Suprapubic skin (tissue), 4 donors: ENCODE measurements at places on chromosomes 6 and 20.

- H3K4me1 ChIP-seq, result peaks cover 10% of the 10 kb centered on the region
- no peak overlapping the region for H3K27ac ChIP-seq
- H3K27me3 ChIP-seq, result no peaks in the 10 kb centered on the region
- no peak for DNase-seq
These were observed 79.5 kb downstream of the FYN start for GRCh38 chr6:111793711-111794111.

DNA sequence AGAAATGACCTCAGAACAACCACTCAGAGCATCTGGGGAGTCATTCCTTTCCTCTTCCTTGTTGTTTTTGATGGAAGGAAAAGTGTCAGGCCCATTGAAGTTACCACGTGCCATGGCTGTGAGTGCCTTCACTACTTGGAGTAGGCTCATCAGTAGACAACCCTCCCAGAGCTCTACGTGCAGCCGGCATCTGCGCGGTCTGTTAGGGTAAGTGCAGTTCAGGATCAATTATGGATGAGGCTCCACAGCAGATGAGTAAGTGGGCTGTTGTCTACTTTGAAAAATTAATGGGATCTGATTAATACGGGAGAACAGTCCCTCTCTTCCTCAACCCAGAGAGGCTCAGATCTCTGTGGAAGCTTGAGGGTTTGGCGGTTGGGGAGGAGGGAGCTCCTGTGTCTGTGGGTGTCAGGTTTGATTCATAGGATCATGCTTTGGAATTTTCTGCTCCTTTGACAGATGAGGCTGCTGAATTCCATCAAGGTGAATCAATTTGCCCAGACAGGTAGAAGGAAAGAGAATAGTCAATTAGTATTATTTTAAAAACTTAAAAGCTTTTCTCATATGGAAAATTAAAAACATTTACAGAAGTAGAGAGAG, 93.8 kb upstream of the TOX2 start:
- H3K4me1 ChIP-seq, result no peaks in the 10 kb centered on the region
- no peak overlapping the region for H3K27ac ChIP-seq
- H3K27me3 ChIP-seq, result peaks cover 14% of the 10 kb centered on the region
- H3K4me3 ChIP-seq, result no peak overlapping the region
- no peaks in the 10 kb centered on the region for H3K36me3 ChIP-seq

- H3K4me1 ChIP-seq, result no peaks in the 10 kb centered on the region
- no peak overlapping the region for H3K27ac ChIP-seq
- H3K27me3 ChIP-seq, result no peaks in the 10 kb centered on the region
- no peaks in the 10 kb centered on the region for H3K36me3 ChIP-seq
These were observed 61.4 kb upstream of the MOCS1 start for GRCh38 chr6:39995633-39996032.

- no peaks in the 10 kb centered on the region for H3K4me1 ChIP-seq
- no peak overlapping the region for H3K4me3 ChIP-seq
- no peaks in the 10 kb centered on the region for H3K36me3 ChIP-seq
- H3K27me3 ChIP-seq, result no peaks in the 10 kb centered on the region
- no peak overlapping the region for H3K27ac ChIP-seq
These were observed 6.4 kb upstream of the MAS1L start for GRCh38 chr6:29494131-29494530.

DNA sequence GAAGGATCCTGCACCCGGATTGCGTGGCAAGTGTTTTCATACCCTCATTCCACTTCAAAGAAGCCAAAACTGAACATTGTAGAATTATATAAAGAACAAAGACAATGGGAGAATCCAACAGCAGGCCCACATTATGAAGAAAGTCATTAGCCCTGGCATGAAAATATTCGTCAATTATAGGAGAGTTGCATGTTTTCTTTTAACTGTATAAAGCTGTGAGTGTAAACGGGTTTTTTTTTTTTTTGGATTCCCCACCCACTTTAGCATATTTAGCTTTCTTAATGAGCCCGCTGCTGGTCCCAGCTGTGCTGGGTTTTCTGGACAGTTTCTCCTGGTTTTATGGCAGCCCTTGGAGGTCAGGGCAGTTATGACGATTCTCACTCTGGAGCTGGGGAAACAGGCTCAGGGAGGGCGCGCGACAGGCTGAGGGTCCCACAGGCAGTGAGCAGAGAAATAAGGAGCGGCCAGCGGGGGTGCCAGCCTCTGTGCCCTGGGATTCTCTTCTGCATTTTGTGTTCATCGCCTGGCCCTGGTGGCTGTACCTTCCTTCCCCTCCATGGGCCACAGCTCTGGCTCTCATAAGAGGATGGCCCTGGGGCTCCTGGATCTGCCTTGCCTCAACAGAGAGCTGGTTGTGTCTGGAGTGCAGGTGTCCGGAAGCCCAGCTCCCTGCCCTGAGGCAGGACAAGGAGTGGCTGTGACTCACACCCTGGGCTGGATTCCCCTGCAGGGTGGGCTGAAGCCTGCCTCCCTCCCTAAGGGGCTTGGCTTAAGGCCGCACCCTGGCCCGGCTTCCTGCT, 24.1 kb upstream of the SULF2 start:
- peaks cover 28% of the 10 kb centered on the region for H3K27me3 ChIP-seq
- no peak for DNase-seq
- peaks cover 14% of the 10 kb centered on the region for H3K4me1 ChIP-seq
- H3K4me3 ChIP-seq, result no peak overlapping the region
- H3K27ac ChIP-seq, result no peak overlapping the region

- H3K4me3 ChIP-seq, result no peak overlapping the region
- no peak overlapping the region for H3K27ac ChIP-seq
- H3K36me3 ChIP-seq, result no peaks in the 10 kb centered on the region
- no peaks in the 10 kb centered on the region for H3K4me1 ChIP-seq
These were observed 146.7 kb downstream of the PLCB4 start for GRCh38 chr20:9215539-9215938.

DNA sequence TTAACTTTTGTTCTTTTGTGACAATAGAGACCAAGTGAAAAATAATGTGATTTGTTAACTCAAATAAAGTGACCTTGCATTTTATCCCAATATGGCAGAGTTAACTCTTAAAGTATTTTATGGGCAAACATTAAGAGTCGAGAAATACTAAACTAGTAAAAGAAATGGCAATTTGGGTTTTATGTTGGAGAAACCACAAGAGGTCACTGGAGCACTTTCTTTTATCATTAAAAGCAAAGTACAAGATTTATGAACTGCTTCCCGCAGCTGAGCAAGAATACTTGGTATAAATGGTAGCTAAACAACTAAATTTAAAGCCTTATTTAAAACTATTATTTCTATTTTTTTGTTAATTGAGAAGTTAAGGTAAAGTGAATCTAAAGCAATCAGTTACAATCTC, 33.5 kb upstream of the MCM9 start:
- no peak for DNase-seq
- no peaks in the 10 kb centered on the region for H3K4me1 ChIP-seq
- H3K36me3 ChIP-seq, result no peaks in the 10 kb centered on the region
- H3K27ac ChIP-seq, result no peak overlapping the region

GRCh38 chr6:7214468-7214867, 98.5 kb downstream of the SSR1 start:
- no peak overlapping the region for H3K27ac ChIP-seq
- H3K36me3 ChIP-seq, result peaks cover 62% of the 10 kb centered on the region
- no peak overlapping the region for H3K4me3 ChIP-seq
- no peak for DNase-seq
- H3K27me3 ChIP-seq, result no peaks in the 10 kb centered on the region

- DNase-seq, result no peak
- peak overlapping the region; percentile 100 for H3K27ac ChIP-seq
- peak overlapping the region; percentile 76 for H3K4me3 ChIP-seq
These were observed 2.0 kb downstream of the ATXN1 start for GRCh38 chr6:16759181-16759645.

GRCh38 chr6:90739339-90739738, 152.5 kb upstream of the MAP3K7 start:
- H3K36me3 ChIP-seq, result no peaks in the 10 kb centered on the region
- no peaks in the 10 kb centered on the region for H3K4me1 ChIP-seq
- H3K4me3 ChIP-seq, result no peak overlapping the region
- DNase-seq, result no peak
- no peak overlapping the region for H3K27ac ChIP-seq

DNA sequence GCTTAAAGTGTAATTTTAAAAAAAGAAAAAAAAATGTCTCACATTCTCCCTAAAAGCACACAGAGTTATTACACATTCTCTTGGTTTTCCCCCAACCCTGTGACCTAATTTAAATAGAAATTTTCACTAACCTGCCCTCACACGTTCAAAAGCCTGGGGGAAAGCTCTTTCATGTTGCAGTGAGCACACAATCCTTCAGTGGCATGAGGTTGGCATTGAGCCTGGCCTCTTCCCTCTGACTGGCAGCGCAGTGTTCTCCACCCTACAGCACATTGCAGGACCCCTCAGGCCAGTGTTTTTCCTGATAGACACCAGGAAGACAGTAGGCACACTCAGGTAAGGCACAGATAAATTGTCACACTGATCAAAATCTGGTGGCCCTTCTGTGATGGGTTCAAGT, 34.1 kb downstream of the TNFRSF21 start:
- no peak overlapping the region for H3K4me3 ChIP-seq
- no peak for DNase-seq
- no peak overlapping the region for H3K27ac ChIP-seq
- no peaks in the 10 kb centered on the region for H3K4me1 ChIP-seq
- H3K36me3 ChIP-seq, result no peaks in the 10 kb centered on the region

DNA sequence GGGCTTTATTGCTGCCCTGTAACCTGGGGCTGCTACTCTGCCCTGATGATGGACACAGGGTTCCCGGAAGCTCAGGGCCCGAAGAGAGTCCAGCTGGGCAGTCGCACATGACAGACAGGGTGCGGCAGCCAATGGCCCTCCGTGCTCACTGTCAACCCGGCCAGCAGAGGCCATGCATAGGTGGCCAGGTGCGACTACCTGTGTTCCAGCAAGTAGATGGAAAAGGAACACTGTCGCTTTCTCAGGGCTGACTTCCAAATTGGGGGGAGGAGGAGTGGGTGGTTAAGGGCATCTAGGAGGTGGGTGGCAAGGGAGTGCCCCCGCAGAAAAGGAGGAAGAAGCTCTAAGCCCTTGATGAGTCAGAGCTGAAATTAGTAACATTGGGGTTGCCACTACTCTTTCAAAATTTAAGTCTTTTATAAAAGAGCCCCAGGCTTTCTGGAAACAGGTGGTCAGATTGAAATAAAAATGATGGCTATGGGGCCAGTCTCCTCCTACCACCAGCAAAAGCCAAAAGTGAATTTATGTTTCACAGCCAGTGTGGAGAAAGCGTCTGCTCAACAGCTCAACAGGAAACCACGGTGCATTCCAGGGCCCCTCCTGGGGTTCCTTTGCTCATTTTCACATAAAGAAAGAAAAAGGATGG, 2.3 kb upstream of the RAMACL start:
- DNase-seq, result no peak
- H3K4me1 ChIP-seq, result peaks cover 4% of the 10 kb centered on the region
- no peak overlapping the region for H3K4me3 ChIP-seq
- no peaks in the 10 kb centered on the region for H3K36me3 ChIP-seq
- H3K27me3 ChIP-seq, result no peaks in the 10 kb centered on the region
- H3K27ac ChIP-seq, result no peak overlapping the region

DNA sequence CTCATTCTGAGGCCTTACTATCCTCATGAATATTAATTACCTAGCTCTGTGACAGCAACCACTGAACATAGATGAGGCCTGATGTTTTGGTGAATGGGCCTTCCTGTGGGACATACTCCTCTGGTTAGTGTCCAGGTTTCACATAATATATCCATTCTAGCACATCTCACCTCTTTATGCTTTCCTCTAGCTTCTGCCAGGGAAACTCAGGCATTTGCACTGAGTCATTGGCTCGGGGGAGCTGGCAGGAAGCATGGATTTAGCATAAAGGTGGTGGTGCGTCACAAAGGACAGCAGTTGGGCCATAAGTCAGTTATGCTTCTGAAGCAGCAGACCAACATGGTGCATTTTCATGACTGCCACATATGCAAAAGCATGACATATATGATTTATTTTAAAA, 37.5 kb upstream of the TMEM170B start:
- DNase-seq, result no peak
- peaks cover 11% of the 10 kb centered on the region for H3K4me1 ChIP-seq
- H3K27me3 ChIP-seq, result no peaks in the 10 kb centered on the region
- no peak overlapping the region for H3K4me3 ChIP-seq
- no peaks in the 10 kb centered on the region for H3K36me3 ChIP-seq

GRCh38 chr6:44309092-44309491, 4.1 kb downstream of the AARS2 start:
- no peak overlapping the region for H3K4me3 ChIP-seq
- peaks cover 12% of the 10 kb centered on the region for H3K4me1 ChIP-seq
- H3K27me3 ChIP-seq, result no peaks in the 10 kb centered on the region

DNA sequence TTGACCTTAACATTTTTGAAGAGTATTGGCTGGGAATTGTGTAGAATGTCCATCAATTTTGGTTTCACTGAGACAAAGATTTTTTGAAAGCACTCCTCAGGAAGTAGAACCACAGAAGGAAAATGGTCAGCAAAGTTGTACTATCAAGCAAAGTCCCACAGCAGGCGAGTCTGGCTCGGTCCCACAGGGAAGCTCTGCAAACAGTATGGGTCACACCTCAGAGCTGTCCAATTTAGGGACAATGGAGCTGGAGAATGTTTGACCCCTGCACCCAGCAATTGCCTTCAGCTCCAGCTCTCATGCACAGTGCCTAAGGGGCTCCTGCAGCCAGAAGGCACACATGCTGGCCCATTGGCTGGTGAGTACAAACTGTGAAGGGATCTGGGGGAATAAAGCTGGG, 147.0 kb downstream of the MAFB start:
- DNase-seq, result no peak
- no peak overlapping the region for H3K27ac ChIP-seq
- H3K4me1 ChIP-seq, result no peaks in the 10 kb centered on the region
- no peaks in the 10 kb centered on the region for H3K36me3 ChIP-seq
- no peak overlapping the region for H3K4me3 ChIP-seq
- no peaks in the 10 kb centered on the region for H3K27me3 ChIP-seq

GRCh38 chr6:75611702-75612375, 10.2 kb downstream of the SENP6 start:
- DNase-seq, result no peak
- H3K36me3 ChIP-seq, result no peaks in the 10 kb centered on the region
- H3K4me3 ChIP-seq, result no peak overlapping the region
- no peak overlapping the region for H3K27ac ChIP-seq

- no peak overlapping the region for H3K27ac ChIP-seq
- H3K27me3 ChIP-seq, result no peaks in the 10 kb centered on the region
- H3K4me1 ChIP-seq, result peaks cover 9% of the 10 kb centered on the region
- no peak for DNase-seq
- H3K4me3 ChIP-seq, result no peak overlapping the region
These were observed 5.6 kb downstream of the FILIP1 start for GRCh38 chr6:75488033-75488432.

DNA sequence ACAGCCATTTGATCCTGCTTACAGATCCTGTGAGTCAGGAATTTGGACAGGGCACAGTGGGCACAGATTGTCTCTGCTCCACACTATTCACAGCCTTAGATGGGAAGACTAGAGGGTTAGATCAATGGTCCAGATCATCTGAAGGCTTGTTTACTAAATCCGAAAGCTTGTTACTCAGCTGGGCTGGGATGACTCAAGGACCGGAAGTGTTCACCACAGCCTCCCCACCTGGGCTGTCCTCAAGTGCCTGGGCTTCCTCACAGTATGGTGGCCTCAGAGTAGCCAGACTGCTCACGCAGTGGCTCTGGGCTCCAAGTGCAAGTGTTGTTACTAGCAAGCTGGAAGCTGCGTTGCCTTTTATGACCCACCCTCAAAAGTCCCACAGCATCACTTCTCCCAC, 75.4 kb upstream of the INSM1 start:
- no peaks in the 10 kb centered on the region for H3K4me1 ChIP-seq
- H3K4me3 ChIP-seq, result no peak overlapping the region
- H3K27ac ChIP-seq, result no peak overlapping the region
- no peaks in the 10 kb centered on the region for H3K36me3 ChIP-seq
- no peak for DNase-seq
- no peaks in the 10 kb centered on the region for H3K27me3 ChIP-seq

- H3K4me1 ChIP-seq, result peaks cover 2% of the 10 kb centered on the region
- H3K27ac ChIP-seq, result no peak overlapping the region
- DNase-seq, result peak; percentile 73
- H3K4me3 ChIP-seq, result no peak overlapping the region
- H3K27me3 ChIP-seq, result no peaks in the 10 kb centered on the region
- no peaks in the 10 kb centered on the region for H3K36me3 ChIP-seq
These were observed 38.6 kb downstream of the KIAA0408 start for GRCh38 chr6:127420556-127420955.
